ENCODE measurements at places on chromosomes 1 and 21.

DNA sequence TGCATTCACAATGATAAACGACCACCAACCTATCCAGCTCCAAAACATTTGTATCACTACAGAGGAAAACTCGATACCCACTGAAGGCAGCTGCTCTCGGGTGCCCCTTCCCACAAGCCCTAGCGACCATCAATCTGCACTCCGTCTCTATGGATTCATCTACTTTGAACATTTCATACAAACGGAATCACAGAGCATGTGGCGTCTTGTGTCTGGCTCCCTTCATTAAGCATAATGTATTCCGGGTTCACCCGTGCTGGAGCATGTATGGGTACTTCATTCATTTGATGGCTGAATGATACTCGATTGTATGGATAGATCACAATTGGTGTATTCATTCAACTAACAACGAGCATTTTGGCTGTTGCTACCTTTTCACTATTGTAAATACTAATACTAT lies 340.2 kb downstream of the SMYD3 start:
- no peak for DNase-seq

DNA sequence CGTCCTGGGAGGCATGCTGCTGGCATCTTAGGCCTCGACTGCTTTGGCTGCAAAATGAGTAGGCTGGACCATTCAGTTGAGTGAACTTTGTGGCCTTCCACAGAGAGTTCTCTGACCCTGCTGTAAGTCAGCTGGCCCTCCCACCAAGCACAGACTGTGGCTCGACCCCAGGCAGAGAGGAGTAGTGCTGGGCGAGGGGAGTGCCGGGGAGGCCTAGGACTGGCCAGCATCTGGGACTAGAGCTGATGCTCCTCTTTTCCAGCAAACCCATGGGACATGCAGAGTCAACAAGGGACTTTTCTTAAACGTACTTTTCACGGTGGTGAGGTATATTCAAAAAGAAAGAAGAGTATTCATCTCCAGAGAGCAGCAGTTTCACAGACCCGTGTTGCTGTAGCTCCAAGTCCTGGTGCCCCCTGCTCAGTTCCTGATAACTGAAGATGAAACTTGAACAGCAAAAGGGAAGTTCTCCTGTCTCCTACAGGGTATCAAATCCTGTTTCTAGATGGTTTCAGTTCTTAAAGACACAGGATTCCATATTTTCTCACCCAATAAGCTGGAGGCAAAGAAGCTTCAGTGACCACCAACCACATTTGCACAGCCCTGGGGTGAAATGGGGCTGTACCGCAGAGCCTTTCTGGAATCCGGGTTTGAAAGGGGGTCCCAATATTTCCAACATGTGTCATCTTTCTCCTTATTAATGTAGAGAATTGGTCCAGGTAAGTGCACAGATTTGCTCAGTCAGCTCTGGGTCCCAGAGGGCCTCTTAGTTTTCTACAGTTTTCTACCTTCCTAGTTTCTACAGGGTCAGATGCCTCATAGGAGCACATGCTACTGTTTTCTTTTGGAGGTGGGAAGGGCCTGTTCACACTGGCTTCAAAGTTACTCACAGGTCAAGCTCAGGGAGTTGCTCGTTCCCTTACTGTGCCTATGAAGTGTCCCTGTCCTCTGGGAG lies 20.9 kb downstream of the BATF3 start:
- no peak for DNase-seq

- no peak for DNase-seq
Measured at GRCh38 chr1:23369335-23370013, at the start of gene ZNF436. Gene ZNF436, minus strand, starts transcription at chr1:23369836. Its CDS starts 1,831 bp downstream, at chr1:23368005.

DNA sequence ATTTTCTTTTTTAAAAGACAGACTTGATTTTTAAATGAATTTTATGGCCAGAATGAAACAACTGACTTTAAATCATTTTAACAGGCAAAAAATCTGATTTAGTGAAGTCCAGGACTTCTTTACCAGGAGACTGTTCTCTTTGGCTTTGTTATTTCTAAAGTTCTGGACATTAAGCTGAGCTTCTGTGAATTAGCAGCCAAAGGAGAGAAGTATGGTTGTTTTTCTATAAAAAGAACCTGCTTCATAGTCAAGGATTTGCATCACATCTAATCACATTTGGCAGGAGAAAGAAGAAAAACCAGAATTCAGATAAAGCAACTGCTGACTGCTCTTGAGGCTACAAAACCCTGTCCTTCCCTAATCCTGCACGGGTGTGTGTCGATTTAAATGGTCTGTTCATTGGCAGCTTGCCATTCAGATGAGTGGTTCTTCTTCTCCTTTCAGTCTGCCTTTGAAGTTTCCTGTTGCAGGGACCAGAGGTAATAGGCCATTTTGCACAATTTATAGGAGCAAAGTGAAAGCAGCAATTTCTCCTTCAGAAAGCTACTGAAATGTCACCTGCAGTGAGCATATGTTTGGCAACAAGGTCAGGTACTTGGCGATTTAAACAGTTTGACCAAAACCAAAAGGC lies 215.4 kb downstream of the OLFM3 start:
- no peak for DNase-seq

- no peak for DNase-seq
Measured at GRCh38 chr1:67850611-67851075, 17.4 kb upstream of the GNG12 start.

GRCh38 chr21:43645136-43645891 lies 14.0 kb downstream of the HSF2BP start:
- no peak for DNase-seq

GRCh38 chr1:170790651-170791071 lies 126.7 kb downstream of the PRRX1 start:
- DNase-seq: no peak

DNA sequence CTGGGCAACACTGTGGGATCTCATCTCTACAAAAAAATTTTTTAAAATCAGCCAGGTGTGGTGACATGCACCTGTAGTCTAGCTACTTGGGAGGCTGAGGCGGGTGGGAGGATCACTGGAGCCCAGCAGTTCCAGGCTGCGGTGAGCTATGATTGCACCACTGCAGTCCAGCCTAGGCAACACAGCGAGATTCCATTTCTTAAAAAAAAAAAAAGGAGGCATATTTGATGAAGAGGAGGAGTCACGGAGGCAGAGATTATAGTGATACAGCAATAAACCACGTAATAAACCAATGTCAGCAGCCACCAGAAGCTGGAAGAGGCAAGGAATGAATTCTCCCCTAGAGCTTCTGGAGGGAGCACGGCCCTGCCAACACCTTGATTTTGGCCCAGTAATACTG lies 4.0 kb downstream of the LIX1L start:
- DNase-seq: no peak

- DNase-seq: no peak
Measured at GRCh38 chr1:155251566-155251965, 3.7 kb downstream of the ENTREP3 start.

- DNase-seq: no peak
Measured at GRCh38 chr1:233972951-233973635, 68.6 kb downstream of the SLC35F3 start.

All from stimulated activated CD8-positive, alpha-beta memory T cell treated with anti-CD3 and anti-CD28 coated beads, Interleukin-15, amount 100 ng/mL, for 4 hours (primary cell).